ENCODE measurements at places on chromosomes 5 and 9. TPM values are rescaled to one million over a fixed set of nuclear protein-coding genes. Genes with fewer than 3 reads are reported as not detected.
A peak's percentile ranks its signal among the peaks of the same experiment; 100 is the strongest.

DNA sequence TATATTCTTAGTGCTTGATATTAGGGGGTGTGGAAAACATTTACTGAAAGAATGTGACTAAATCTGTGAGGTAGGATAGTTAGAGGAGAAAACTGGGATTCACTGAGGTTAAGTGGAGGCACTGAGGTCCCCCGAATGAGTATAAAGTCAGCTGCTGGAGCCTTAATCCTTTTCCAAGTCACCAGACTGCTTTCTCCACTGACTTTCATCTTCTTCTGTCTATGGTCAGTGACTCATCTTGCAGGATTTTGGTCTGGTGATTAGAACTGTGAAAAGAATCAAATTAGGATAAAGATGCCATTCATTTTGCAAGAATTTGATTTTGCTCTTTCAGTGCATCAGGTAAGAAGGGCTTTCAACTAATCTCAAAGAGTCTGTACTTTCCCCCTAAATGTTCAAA lies 89.3 kb upstream of the ALDH1A1 start:
- no peak for DNase-seq

- no peak for DNase-seq
These were observed 1.5 kb upstream of the NPM1 start for GRCh38 chr5:171386006-171386671.

DNA sequence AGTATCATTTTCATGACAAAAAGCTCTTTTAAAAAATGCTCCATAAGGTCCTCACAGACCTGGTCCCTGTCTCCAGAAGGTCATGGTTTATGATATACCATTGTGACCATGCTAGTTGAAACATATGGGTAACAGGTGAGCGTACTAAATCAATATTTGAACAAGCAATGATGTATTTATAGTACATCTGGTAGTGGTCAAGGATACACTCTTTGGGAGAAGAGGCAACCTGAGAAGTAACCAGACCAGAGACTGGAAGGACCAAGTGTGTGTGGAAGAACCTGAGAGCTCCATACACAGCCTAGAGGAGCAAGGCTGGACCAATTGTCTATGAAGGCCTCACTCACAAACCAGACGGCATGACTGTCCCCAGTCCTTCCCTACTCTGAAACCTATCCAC lies 55.1 kb downstream of the LHFPL2 start:
- DNase-seq, result no peak

- DNase-seq, result no peak
These were observed 862.8 kb downstream of the TAF11L14 start for GRCh38 chr5:18497089-18497488.

- DNase-seq, result peak; percentile 100
These were observed 78.6 kb upstream of the MPDZ start for GRCh38 chr9:13358128-13358527.

- DNase-seq, result peak; percentile 11
These were observed at the start of gene PLEKHG4B for GRCh38 chr5:91556-92263. TSS of gene PLEKHG4B (plus strand) at chr5:92168. CDS start at chr5:92232, 64 bp downstream.

DNA sequence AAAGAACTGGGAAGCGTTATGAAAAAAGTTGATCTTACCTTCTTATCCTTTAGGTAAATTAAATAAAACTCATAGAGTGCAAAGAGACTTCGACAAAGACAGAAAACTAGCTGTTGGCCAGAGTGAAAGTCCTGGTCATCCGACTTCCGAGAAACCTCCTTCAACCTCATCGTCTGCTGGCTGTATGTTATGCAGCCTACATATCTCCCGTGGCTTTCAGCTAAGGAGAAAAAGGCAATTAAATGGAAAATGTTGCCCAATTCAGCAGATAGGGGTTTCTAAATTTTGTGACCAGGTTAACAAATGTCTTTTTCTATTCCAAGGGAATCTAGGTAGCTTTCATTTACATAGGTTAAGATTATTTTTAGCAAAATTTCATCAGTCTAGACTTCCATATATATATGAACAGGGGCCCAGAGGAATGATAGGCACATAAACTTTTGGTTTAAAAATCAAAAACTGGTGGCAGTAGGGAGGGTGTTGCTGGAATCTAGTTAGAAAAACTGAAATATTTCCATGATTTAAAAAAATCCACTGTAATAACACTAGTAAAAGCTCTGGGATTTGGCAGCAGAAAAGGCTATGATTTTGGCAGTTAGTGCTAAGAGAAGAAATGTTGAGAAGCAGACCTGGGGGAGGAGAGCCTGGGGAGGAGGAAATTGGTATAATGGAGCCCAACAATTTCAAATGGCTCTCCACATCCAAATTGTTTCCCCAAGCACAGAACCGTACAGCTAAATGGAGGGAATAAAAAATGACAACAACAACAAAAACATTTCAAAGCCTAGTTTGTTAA lies 32.1 kb downstream of the RAI14 start:
- DNase-seq, result no peak

- DNase-seq, result no peak
These were observed 298.6 kb upstream of the ANKH start for GRCh38 chr5:15170173-15170572.

DNA sequence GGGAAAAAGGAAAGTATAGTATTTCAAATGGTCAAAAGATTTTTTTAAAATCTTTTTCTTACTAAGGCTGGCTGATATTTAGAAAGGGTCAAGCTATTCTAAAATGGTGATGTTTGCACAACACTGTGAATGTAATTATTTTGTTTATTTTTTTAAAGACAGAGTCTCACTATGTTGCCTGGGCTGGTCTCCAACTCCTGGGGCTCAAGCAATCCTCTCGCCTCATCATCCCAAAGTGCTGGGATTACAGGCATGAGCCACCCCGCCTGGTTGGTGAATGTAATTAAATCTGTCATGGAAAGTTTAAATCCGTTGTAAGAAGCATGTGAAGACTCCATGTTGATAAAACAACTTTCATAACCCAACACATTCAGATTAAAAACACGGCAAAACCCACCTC lies 2.6 kb downstream of the UBTD2 start:
- peak; percentile 98 for DNase-seq

DNA sequence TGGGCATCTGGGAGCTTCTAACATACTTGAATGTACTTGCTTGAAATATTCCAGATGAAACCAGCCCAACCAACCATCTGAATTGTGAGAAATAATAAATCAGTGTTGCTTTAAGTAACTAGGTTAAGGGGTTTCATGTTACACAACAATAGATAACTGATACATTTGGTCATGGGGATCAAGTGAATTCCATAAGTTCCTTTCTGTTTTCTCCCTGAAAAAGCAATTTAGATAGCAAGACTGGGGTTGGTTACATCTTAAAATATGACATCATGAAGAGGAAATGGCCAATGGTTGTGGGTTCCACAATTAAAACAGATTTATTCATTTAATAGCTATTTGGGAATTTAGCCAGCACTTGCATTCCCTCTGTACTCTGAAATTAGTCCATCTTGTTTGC lies 559.7 kb downstream of the TLR4 start:
- no peak for DNase-seq

Gene ECSCR
- 0.63 TPM for total RNA-seq

Gene PCDHGB2
- total RNA-seq, result 2.5 TPM

Gene SHISAL2B
- total RNA-seq, result not detected

Gene ADRA1B
- 0.25 TPM for total RNA-seq
